ENCODE measurements at places on chromosomes 7 and 10.

DNA sequence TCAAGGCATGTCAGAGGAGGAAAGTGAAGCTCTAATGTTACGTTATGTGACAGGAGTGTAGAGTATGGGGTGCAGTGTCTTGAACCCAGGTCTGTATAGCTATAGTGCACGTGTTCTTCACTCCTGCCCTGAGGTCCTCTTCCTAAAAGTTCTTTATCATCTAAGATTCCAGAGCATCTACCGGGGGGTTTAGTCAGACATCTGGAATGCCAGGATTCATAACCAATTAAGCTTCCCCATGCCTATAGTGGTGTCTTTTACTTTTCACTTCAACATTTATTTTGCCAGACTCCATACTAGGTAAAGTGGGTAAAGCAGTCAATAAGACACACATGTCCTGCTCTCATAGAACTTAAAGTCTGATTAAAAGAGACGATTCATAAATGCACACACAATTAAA, 22.4 kb downstream of the PPP1R3C start:
- no peak for DNase-seq

- DNase-seq, result no peak
These were observed 352.6 kb upstream of the AUTS2 start for GRCh38 chr7:69245646-69246045.

DNA sequence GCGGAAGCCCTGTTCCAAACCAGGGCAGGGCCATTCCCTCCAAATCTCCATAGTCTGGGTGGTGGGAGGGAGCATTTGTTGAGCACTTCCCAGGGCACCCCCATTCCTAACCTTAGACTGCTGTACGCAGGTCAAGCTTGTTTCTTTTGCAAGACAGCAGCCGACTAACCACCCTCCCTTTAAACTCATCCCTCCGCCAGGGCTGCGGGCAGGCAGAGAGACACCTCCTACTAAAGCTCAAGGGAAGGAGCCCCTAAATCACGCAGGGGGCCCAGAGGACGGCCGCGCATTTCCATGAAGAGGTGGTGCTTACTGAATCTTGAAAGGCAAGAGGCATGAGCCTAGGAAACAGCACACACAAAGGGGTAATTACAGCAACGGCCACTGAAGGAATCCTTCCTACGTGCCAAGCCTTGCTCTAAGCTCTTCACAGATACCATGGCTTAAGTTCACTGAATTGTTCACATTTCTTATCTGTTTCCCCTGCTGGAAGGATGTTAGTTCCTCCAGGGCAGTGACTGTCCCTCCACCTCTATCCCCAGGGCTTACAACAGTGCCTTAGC, 90.0 kb downstream of the PROSER2 start:
- DNase-seq, result no peak

GRCh38 chr10:68397005-68397404, 10.1 kb downstream of the RUFY2 start:
- no peak for DNase-seq

DNA sequence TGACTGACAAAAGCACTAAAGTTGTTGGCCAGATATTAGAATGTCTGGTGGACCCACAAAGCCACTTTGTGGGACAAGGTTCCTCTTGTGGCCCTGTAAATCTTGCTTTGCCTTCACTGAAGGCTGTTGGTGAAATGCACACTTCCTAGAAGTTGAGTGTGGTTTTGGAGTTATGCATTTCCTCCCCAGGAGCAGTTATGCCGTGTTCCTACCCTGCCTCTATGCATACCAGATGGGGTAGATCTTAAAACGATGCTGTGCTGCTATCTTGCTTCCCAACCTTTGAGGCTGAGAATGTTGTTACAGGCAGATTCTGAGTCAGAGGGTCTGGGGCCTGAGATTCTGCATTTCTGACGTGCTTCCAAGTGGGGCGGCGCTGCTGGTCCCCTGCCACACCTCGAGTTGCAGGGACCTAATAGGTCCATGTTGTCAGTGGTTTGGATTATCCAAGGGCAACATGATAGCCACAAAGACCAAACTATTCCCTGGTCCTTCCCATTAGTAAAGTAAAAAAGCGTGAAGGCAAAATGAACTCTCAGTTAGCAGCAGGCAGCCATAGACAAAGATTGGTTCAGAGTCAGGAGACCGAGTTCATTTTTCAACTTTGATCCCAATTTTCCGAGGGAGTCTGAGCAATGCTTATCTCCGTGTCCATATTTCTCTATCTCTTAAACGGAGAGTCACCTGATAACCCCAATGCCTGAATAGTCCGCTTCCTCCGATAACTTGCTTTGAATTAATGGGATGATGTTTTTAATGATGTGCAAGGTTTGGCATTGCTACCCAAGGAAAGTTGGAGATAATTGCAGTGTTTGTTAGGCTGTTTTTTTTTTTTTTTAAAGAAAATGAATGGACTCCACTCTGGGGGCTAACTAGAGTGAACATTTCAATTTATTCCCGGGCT, 55.8 kb downstream of the CDHR3 start:
- DNase-seq, result no peak

- DNase-seq, result no peak
These were observed 8.6 kb downstream of the OR2AE1 start for GRCh38 chr7:99868246-99868645.

All from esophagus squamous epithelium (tissue), 5 donors.